ENCODE measurements at places on chromosomes 4 and X.

DNA sequence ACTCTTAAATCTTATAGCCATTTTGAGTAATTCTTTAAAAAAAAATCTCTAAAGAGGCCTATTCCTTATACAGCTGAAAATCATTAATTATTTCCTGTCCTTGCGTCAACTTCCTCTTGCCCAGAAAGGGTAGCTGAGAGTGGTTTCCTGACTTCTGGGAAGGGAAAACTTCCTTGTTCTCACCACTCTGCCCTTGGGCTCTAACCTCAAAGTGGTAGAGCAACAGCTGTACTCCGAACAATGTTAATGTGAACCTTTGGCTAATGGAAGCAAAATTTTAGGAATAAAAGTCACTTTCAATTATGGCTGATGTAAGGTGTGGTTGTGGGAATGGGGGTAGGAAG, 15.3 kb downstream of the KLHL2 start:
- DNase-seq = no peak

DNA sequence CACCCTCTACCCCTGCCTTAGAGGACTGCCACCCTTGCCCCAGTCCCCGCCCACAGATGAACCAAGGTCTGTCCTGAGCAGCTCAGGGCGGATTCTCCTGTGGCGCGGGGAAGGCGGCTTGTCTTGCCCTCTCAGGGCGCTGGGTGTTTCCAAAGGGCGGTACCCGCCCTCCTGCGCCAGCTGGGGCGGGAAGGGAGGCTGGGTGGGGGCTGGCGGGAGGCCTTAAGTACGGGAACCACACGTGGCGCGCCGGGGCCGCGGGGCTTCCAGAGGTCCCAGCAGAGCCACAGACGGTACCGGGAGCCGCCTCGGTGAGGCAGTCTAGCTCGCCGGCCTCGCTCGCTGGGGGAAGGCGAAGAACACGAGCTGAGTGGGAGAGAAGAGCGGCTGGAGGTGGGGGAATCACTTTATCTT, 361.1 kb downstream of the MID1IP1 start:
- DNase-seq = peak; percentile 67

- DNase-seq = no peak
Measured at GRCh38 chr4:20395160-20395773, 143.6 kb downstream of the SLIT2 start.

- DNase-seq = no peak
Measured at GRCh38 chr4:149768477-149768876, 47.2 kb downstream of the IQCM start.

GRCh38 chr4:82044141-82044993, 329.4 kb downstream of the HNRNPD start:
- DNase-seq = peak; percentile 72

DNA sequence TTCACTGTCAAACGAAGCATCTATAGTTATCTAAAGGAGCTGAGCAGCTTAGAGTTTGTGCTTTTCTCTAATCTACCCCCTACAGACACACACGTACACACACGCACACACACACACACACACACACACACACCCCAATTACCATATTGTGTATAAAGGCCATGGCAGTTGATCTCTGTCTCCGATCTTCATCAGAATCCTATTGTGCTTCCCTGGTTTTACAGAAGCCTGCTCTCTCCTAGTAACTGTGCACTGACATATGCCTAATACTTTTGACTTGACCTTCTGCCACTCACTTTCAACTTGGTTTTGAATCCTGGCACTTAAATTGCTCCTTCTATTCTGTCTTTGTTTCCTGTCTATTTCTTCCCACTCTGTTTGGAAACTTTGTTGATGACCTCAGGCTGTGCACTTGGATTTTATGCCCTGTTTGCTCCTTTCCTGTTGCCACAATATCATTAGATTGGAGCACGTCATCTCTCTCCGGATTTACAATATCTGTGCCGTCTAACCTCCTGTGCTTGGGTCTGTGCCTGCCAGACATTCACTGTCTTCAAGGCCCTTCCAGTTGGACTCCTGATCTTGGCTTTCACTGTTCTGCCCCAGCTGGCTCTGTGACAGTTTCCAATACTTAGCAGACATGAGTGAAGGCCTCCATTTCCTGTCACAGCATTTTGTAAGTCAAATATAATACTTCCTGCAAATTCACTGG, 928.1 kb downstream of the FAT4 start:
- no peak for DNase-seq

DNA sequence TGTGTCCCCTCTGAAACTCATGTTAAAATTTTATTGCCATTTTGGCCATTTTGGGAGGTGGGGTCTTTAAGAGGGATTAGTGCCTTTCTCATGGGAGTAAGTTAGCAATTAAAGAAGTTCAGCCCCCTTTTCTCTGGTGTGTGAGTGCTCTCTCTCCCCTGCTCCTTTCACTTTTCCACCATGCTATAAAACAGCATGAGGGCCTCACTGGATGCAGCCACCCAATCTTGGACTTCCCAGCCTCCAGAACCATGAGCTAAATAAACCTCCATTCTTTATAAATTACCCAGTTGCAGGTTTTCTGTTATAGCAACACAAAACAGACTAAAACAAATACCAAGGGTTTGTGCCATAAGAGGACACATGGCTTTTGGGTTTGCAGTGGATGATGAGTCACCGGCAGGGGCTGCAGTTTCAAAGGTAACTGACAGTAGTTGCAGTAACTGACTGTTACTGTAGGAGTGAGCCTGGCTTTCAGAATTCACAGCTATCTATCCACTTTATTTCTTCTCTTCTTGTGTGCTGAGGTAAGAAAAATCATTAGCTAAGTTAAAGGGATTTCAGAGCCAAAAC, 121.5 kb downstream of the PPEF1 start:
- DNase-seq = no peak

DNA sequence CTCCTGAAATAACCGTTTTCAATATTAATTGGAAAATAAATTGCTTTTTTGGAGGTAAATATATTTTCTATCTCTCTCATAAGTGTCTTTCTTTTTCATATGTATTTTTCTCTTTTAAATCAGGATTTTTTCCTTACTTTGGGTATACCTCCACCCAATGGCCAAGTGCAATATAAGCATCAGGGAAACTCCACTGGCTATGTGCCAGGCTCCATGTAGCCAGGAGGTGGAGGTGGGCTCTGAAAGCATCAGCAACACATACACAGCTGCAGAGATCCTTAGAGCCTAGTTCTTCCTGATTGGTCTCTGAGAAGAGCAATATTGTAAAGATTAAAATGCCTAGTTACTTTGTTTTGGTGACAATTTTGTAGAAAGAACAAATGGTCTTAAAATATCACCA, 3.4 kb downstream of the GABRA2 start:
- DNase-seq = no peak

GRCh38 chr4:157196046-157196445, 24.5 kb upstream of the GRIA2 start:
- no peak for DNase-seq

DNA sequence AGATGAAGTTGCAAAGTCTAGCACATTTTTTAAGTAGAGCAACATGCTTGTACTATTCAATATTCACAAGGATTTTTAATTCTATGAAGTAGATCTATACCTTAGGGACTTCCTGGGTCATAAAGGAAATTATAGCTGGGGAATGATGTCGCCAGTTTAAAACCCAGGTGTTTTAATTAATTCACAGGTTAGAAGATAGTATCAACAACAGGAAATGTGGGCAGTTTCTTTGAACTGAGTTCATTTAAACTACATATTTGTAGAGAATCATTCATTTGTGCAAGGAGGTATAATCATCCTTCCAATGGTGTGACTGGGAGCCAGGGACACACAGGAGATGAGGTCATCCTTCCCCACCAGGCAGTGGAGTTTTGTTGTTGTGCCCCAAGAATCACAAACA, 181.3 kb upstream of the KLF3 start:
- no peak for DNase-seq

GRCh38 chr4:48762408-48762807, 17.7 kb downstream of the FRYL start:
- no peak for DNase-seq

DNA sequence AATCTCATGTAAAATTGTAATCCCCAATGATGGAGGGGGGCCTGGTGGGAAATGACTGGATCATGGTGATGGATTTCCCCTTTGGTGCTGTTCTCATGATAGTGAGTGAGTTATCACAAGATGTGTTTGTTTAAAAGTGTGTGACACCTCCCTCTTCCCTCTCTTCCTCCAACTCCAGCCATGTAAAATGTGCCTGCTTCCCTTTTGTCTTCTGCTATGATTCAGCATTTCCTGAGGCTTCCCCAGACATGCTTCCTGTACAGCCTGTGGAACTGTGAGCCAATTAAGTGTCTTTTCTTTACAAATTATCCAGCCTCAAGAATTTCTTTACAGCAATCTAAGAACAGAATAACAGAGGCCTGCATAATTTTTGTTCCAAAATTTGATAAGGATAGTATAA, 85.2 kb downstream of the ANAPC10 start:
- DNase-seq = no peak

DNA sequence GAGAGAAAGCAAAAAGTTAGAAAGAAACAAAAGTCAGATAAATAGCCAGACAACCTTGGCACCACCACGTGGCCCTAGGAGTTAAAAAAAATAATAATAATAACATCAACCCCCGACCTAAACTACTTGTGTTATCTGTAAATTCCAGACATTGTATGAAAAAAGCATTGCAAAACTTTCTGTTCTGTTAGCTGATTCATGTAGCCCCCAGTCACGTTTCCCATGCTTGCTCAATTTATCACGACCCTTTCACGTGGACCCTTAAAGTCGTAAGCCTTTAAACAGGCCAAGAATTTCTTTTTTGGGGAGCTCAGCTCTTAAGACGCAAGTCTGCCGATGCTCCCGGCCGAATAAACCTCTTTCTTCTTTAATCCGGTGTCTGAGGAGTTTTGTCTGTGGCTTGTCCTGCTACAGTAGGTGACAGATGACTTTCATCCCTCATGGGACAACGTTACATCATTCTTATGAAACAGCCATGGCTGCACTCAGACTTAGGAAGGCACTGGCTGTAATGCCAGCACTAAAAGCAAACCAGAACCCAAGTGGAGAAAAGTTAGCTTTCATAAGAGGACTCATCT, 520 bp downstream of the ACOX3 start:
- no peak for DNase-seq

GRCh38 chrX:42129022-42129940, 205.9 kb upstream of the CASK start:
- DNase-seq = no peak

- no peak for DNase-seq
Measured at GRCh38 chr4:74108457-74109115, 9.6 kb upstream of the CXCL2 start.

- DNase-seq = no peak
Measured at GRCh38 chrX:133594156-133594555, 178.9 kb upstream of the GPC4 start.

DNA sequence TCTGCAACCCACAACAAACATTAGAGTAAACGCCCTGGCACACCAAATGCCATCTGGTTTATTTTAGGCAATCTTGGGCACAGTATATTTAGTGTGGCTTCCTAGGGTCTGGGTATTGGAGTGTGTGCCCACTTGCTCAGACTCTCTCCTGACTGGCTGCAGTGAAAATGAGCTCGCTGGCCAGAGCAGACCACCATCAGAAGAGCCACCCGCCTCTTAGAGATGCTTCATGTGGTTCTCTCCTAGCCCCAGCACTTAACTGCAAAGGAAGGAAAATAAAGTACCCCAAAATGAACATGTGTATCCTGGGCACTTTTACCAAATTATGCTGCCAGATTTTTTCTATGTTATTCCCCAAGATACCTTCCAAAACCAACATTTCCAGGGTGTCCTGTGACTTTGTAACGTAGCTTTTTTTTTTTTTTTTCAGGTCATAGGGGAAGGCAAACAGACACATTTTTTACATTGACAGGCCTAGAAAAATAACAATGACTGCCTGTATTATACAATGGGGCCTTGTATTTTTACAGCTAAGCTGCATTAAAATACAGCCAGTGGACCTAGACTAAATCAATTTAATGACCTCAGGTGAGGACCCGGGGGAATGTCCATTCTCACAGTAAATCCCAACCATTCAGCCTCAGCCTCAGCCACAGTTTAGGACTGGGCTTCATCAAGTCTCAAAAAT, 193.7 kb downstream of the RASL11B start:
- DNase-seq = no peak

DNA sequence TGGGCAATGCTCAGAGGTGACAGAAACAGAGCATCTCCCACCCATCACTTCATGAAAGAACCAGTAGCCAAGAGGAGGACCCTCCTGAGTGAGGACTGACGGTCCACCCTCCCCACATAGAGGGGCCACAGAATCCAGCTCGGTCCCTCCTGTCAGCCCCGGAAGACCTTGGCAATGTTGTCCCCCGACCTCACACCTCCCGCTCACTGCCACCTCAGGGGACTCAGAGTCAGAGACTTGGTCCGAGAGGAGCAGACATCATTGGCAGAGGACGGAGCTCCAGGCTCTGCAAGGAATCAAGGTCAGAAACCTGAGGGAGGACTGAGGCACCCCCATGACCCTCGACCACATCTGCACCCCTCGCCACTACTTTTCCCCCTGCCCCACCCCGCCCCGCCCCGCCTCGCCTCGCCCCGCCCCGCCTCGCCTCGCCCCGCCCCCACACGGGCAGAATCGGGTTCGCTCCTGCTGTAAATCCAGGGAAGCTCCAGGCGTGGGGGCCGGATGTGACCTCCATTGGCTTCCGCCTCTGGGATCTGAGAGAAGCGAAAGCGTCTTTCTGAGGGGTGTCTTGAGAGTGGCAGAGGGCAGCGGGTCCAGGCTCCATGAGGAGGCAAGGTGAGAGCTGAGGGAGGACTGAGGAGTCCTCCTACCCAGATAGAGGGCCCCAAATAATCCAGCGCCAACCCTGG, at the start of gene MAGEA11:
Gene MAGEA11 (plus strand): TSS at position 516 of the 692 bp plus-strand sequence. CDS start 1,100 bp downstream, outside the sequence.
- no peak for DNase-seq

- DNase-seq = no peak
Measured at GRCh38 chrX:65690057-65690855, 22.8 kb downstream of the MSN start.

DNA sequence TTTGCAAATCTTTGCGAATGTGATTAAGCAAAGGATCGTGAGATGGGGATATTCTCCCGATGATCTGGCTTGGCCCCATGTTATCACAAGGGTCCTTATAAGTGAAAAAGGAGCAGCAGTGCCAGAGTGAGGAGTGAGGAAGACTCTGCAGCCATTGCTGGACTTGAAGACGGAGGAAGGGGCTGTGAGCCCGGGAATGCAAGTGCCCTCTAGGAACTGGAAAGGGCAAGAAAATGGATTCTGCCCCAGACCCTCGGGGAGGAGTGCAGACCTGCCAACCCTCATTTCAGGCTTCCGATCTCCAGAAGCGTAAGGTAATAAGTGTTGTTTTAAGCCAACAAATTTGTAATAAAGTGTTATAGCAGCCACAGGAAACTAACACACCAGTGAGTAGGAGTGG, 76.3 kb downstream of the EVC start:
- DNase-seq = no peak

DNA sequence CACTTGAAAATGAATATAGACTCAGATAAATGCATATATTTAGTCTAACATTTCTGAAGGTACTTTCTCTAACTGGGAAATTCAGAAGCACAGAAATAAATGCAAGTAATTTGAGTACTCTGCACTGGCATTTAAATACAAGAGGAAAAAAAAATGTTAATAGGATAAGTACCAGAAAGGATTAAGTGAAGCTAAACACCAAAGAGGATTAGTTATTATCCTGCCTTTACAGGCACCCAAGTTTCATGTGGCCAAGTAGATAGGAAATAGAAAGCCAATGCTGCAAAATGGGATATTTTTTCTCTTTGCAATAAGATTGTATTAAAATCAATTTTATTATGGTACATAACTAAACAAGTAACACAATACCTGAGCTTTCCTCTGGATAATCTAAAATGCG, 762.5 kb downstream of the PCDH7 start:
- no peak for DNase-seq

GRCh38 chrX:148940411-148940996, 440.1 kb downstream of the AFF2 start:
- DNase-seq = no peak

Measured in Peyer's patch (tissue), 4 donors.